ENCODE measurements at places on chromosomes 2 and 18.

DNA sequence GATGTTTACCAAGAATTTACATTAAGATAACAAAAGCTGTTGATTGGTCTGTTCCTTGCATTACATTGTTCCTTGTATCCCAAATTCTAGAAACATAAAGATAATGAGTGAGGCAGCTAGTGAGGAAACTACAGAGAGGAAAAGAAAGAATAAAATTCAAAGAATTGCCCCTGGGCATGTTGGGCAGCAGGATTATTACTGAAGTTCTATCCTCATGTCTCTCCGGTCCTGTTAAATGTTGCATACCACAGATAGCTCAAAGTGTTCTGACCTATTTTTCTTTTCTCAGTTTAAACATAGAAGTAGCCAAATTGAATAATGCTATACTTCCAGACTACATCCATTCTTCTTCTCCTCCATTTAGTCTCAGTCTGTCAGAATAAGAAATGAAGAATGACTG lies 58.2 kb upstream of the DYNC1I2 start:
- no peak for DNase-seq

DNA sequence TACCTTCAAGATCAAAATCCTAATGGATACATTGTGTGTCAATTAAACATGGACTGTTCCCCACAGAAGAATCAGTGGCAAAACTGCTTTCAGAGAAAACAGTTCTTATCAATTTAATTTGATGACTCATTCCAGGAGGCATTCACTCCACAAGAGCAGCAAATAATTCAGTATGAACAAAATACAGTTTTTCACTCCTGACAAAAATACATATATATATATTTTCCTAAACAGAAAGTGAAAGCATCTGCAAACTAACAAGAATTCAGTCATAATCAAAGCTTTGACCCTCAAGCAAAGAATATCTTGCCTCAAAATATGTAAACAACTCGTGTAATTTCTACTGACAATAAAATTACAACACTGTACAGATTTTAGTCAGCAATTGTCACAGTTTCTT lies 685.1 kb upstream of the SLC8A1 start:
- DNase-seq = no peak

DNA sequence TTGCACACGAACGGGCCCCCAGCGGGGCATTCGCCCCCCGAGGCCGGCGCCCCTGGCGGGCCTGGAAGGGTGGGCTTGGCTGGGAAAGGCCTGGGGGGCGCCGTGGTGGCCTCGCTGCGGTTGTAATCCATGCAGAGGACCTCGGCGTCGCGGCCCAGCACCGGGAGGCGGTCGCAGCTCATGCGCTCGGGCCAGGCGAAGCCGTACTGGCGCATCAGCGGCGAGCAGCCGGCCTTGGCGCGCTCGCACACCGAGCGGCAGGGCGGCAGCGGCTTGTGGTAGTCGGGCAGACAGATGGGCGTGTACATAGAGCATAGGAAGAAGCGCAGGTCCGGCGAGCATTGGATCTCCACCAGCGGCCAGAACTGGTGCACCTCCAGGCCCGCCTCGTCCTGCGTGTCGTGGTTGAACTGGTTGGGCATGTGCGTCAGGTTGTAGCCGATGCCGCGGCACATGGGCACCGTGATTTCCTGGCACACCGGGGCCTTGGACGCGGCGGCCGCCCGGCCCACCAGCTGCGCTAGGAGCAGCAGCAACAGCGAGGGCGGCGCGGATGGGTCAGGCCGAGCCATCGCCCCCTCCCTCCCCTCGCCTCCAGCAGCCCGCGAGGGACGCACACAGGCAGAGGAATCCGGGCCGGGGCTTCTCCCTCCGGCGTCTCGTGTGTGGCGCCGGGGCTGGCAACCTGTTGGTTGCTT lies 1.4 kb downstream of the FZD5 start:
- DNase-seq = no peak

DNA sequence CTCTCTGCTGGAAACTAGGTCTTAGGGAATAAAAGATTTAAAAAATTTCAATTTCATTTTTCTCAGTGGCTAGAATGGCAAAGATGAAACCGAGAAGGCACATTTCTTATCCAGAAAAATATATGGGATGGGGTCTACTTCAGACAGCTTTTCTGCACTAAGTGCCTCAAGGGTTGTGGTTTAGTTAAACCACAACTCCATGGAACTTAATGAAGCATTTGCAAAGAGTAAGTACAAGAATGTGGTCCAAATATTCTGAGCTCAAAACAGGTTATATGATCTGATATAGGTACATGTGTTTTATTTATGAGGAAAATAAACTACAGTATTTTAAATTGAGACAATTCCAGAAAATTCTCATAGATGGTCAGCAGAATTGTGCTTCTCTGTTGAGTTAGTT lies 101.8 kb upstream of the FZD5 start:
- DNase-seq = no peak

DNA sequence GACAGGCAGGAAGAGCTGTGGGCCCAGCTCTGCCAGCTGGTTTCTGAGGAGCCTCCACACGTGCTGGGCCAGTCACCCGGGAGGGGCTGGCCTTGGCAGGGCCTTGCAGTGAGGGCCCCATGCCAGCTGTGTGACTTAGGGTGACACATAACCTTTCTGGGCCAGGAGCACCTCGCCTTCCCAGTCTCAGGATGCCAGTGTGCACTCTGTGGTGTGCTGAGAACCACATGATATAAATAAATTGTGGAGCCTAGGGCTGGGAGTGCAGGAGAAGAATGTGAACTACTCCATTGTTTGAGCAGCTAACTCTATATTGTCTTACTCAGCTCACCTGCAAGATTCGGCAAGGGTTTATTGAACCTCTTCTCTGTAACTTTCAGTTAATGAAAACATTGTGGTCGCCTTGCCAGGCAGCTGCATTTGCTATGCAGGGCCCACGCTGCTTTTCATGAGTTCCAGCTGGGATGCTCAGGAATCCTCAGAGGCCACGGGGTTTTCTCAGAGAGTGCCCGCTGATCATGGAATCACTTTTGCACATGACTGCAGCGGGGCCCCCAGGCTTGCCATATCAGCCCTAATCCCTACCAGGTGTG lies 222.3 kb downstream of the SH3RF3 start:
- no peak for DNase-seq

DNA sequence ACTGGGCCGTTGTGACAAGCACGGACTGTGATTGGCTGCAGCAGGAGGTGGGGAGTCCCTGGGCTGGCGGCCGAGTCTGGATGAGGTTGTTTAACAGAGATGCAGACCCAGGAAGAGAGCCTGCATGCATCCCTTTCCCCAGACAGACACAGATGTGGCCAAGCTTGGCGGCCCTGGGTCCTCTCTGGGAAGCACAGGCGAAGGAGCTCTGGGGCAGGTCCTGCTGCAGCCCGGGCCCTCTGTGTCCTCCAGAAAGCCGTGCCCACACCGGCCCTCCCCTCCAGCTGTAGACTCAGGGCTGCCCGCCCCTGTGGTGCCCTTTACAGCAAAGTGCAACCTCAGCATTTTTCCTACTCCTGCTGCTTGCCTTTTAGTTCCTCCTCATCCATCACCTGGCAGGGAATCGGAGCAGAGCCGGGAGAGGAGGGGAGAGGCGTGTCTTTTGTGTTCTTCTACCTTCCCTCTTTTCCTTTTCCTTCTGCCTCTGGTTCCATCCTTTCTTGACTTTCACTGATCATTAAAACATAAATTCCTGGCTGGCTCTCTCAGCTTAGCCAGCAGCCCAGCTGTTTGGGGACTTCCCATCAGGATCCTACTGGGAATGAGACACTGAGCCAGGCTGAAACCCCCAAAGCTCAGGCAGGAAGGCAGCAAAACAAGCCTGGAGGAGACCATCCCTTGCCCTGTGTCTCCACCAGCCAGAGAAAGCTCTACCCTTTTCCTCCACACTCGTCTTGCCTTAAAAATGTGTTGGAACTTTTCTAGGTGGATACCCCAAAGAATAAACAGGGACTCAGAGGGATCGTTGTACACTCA lies 75.0 kb downstream of the CTIF start:
- no peak for DNase-seq

DNA sequence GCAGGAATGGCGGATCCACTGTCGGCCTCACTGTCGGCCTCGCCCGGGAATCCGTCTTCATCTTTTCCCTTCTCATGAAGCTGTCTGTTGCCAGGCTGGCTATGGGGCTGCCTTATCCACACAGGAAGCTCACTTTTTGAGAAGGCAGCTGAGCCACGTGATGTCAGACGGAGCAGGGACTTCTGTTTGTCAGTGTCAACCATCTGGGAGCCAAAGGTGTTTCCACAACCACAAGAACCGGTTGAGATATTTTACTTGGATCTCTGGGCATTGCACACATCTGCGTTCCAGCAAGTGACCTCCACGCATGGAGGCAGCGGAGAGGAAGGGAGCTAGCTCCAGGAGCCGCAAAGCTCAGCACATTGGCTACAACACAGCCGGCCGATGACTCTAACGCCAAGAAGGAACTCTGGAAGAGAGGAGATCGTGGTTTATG lies 27.4 kb upstream of the TAF1B start:
- DNase-seq = no peak

DNA sequence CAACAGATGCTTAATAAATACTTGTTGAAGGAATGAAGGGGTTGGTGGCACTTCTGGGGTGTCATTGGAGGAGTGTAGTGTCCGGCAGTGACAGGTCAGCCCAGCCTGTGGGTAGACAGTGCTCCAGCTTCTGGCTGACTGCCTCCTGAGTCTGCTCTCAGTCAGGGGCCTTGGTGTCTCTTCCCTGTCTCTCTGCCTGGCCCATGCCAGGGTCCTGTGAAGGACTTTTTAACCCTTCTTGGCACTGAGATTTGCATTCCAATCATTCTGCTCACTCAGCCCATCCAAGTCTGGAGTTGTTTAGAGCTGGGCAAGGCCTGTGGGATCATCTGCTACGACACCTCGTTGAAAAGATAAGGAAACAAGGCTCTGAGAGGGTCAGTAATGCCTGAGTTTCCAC lies 1.4 kb upstream of the KCNK3 start:
- no peak for DNase-seq
